ENCODE measurements at places on chromosomes 5 and 9.

DNA sequence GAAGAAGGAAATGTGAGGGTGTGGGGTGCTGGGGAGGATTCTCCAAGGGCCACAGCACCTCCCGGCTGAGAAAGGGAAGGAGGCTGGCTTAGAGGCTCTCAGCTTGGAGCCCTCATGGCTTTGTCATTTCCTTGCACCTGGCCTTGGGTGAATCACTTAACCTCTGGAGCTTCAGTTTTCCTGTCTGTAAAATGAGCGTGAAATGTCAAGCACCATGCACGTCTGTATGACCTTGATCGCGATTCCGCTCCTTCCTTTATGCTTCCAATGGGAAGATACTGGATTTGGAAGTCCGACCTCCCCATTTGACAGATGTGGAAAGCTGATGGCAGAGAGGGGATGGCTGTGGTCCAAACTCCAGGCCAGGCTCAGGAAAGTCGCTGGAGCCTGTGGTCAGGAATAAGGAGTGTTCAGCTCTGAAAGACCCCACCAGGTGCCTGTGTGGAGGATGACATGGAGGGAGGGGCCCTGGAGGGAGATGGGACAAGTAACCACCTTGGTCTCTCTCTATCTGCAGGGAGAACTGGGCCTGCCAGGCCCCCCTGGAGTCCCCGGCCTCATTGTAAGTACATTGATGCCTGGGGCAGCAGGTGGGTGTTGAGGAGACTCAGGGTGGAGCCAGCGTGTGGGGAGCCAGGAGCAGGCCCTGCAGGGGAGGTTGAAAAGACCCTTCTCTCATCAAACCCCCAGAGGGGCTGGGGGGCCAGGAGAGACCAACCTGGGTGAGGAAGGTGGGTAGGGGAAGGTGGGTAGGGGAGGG lies 66.5 kb downstream of the COL27A1 start:
- DNase-seq = no peak

DNA sequence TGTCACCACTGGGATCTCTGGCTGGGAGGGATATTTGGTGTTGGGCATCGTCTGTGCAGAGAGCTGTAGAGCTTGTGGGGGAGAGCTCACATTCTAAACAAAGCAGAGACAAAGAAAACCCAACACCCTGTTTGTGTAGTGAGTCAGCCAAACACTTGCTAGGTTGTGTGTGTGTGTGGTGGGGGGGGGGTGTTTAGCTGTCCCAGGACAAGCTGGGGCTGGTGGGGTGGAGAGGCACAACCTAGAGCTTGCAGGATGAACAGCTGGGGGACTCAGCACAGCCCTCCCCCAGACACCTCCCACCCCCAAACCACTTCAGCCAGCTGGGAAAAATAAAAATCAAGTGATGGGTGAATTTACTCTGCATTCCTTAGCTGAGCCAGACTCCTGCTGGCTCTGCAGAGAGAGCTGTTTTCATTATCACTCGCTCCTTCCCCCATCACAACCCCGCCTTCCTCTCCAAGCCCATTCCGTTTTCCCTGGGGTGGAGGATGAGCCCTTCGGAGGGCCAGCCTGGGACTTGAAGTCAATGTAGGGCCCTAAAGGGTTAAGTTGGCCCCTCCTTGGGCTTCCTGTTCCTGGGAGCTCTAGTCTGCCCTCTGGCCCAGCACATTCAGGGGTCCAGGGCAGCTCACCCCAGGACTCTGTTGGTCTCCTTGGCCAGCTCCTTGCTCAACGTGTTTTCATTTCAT lies 2.6 kb downstream of the OLFML2A start:
- no peak for DNase-seq

DNA sequence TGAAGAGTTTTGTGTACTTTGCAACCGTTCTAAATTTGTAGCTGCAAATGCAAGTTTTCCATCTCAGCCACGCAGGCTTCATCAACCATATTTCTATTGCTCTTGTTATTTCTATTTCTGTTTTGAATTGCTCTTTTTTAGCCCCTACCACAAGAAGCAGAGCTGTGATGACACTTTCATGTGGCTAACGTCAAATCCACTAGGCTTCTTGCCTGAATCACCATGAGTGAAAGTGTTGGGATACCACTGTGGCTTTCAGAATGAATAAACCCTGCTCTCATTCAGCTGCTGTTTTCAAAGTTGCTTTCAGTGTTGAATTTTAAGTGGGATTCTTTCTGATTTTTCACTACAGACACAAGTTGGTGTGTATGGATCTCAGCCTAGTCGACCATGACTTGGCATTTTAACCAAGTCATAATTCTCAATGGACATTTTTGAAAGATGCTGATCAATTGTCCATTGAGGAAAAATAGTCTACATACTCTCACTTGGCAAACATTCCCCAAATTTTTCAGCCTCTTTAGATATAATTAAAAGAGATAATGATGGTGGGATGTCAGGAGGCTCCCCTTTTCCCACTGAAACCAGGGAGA lies 41.0 kb upstream of the MTAP start:
- DNase-seq = no peak

GRCh38 chr5:16837305-16837704 lies 98.8 kb downstream of the MYO10 start:
- no peak for DNase-seq

- no peak for DNase-seq
Observed at GRCh38 chr9:8332871-8333270, 533.3 kb upstream of the DMAC1 start.

- no peak for DNase-seq
Observed at GRCh38 chr5:140152022-140152999, 22.7 kb upstream of the CYSTM1 start.

DNA sequence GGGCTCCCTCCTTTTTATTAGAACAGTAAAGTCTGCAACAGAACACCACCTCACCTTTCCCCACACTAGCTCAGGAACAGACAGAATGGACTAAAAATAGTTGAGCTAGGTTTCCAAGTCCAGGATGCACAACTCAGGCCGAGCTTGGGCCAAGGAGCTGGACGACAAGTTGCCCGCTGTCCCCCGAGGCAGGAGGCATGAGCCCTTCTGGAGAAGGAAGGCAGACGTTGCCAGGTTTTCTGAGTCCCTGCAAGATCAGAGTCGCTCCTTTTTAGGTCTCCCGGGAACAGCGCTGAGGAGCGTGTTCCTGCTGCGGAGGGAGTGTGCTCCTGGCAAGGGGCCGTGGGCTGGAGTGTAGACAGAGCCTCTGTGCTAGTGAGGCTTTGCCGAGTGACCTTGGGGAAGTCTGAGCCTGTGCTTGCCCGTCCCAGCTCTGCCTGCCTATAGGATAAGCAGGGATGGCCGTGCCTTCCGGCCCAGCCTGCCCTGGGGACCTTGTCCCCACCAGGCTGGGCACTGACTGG lies 121.6 kb downstream of the WNK2 start:
- no peak for DNase-seq

DNA sequence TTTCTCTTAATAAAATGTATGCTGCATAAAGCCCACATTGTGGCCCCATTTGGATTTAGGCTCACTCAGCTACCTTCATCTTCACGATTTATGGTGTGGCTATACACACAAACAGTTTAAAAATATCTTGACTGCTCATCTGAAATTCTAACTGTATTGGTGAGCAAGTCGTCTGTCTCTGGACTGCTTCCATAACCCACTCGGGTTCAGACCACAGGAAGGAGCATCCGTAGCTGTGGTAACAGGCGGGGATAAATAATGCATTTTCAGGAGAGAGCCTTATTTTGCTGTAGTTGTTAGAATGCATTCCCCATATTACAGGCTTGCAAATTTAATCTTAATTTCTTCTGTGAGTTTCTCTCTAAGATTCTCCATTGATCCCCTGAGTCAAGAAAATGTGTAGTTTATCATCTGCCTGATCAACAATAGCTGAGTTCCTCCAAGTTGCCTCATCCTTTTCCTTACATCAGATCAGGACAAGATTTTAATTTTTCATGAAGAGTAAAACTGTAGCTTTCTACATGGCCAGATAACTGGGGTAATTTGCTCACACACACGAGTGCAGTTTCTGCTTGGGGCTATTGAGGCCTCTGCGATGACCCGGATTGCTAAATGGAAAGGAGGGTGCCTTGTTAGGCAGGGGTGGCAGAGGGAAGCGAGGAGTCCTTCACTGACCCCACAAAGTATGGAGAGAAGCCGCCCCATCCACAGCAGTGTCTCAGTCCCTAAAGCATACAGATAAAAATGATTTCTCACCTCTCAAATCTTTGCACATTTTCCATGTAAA lies 133.9 kb downstream of the FSTL4 start:
- no peak for DNase-seq

DNA sequence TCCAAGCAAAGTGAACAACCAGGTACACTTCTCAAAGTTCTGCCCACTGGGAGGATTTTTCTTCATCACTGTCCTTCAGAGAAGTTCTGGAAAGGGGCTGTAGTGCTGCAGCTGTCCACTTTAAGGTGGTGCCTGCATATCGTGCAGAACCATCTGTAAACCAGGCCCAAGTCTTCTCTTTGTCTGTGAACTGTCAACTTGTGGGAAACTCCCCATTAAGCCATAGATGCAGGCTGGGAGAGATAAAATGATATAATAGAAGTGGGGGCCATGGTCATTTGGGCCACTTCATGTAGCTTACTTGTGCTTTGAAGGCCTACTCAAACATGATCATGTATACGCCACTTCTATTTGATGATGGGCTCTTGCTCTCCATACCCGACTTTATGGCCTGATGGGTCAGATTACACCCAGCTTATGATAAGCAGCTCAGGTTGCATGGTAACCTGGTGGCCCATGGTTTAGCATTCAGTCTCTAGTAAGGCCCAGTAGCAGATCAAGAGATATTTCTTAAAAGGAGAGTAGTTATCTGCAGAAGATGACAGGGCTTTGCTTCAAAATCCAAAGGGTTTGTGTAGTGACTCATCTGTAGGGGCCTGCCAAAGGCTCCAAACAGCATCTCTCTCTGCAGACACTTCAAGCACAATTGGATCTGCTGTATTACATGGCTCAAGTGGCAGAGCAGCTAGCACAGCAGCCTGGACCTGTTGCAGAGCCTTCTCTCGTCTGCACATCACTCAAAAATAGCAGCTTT lies 15.7 kb upstream of the BTF3 start:
- no peak for DNase-seq

DNA sequence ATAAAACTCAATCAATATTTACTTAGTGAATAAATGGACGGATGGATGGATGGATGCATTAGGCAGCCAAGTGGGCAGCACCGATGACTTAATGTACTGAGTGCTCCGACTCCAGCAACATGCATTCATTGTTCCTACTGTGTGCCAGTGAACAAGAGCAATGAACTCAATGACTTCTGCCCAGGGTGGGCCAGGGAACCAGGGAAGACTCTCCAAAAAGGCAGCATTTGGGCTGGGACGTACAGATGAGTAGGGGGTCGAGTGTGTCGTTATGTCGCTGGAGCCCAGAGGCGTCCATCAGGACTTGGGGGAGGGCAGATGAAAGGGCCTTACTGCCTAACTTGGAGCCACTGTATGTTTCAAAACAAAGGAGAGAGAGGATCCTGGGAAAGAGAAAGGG lies 126.4 kb downstream of the KCNIP1 start:
- DNase-seq = no peak

DNA sequence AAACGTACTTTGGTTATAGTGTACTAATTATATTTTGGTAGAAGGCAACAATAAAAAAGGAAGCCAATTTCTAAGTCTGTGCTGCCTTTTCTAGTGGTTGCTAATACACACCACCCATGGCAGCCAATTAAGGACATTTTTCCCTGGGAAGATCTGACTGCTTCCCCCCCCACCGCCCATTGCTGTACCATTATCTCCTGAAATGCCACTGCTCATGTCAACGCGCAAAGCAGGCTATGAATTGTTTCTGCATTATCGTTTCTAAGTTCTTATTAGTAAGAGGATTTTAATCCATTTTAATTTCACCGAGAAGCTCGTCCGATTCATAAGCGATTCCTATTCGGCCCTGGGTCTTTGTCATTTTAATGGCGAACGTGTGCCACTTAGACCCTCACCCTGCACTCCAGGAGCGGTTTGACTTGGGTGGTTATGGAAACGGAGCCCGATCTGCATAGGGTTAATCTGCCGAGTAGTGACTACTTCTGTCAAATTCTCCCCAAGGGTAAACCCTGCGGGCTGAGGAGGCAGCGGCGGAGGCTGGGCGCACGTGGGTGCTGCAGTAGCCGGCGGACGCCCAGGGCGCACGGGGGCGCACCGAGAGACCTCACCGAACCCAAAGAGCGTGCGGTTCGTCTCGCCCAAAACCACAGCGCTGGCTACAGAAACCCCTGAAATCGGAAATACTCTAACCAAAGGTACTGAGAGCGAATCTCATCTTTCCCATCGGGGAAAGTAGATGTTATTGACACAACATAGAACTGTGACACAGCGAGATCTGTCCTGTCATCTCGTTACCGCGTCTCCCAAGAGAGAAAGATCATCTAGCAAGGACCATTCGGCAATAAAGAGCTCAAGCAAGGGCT lies 55.8 kb upstream of the SHC3 start:
- DNase-seq = no peak

DNA sequence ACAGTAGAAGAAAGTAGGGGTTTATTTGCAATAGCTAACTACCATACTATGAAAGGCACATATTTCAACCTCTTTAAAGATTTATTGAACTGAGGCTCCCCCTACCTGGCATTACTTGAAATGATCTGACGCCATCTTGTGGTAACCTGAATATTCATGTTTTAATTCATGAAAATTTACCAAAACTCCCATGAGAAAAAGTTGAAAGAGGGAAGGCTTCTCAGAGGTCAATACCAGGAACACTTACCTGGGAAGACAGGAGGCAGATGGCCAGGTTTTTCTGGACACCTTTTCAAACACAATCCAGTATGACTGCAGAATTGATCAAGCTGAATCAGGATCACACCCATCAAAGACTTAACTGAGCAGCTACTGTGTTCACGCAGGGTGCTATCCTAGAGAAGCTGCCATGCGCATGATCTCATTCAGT lies 9.4 kb downstream of the PRELID2 start:
- DNase-seq = no peak

DNA sequence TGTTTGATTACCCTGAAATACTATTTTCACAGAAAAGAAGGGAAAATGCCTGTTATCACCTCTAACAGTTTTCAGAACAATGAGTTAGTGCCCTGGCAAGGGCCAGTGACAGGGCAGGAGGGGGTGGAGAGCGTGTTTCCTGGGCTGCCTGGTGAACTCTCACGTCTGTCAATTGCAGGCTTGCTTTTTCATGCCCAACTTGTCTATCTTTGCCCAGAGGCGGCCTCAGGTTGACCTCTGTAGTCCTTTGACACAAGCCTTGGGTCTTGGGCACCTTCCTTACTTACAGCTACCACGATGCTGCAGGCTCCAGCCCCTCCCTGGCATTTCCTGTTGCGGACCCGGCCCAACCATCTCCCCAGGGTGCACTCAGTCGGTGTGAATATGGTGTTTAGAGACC lies 2.2 kb upstream of the CEL start:
- DNase-seq = no peak

DNA sequence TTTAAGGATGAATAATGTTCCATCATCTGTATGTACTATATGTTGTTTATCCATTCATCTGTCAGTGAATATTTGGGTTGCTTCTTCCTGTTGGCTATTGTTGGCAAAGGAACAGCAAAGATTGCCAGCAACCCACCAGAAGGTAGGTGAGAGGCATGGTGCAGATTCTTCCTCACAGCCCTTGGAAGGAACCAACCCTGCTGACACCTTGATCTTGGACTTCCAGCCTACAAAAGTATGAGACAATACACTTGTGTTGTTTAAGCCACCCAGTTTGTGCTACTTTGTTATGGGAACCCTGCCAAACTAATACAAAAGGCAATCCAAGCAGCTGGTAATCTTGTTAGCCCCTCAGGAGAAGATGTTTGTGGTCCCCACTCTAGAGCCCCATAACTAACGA lies 122.0 kb downstream of the CARTPT start:
- no peak for DNase-seq

Measured in NCI-H2081 treated with DMSO at 0.1 percent for 48 hours (cell line).